A549 treated with ZK216348 at 1 μM for 4 hours (cell line): ENCODE measurements at places on chromosomes 13 and 19. TPM values are rescaled to one million over a fixed set of nuclear protein-coding genes. Genes with fewer than 3 reads are reported as not detected.

The OR1M1 gene
- not detected in 5 replicates for total RNA-seq

The FOXO1 gene
- 3.6 to 7.2 TPM (median 6.0 TPM) in 5 replicates for total RNA-seq

The CEACAM20 gene
- total RNA-seq: 0.09 to 0.11 TPM in 2 of 5 replicates, not detected in the others

The SNAPC2 gene
- total RNA-seq: 16.6 to 29.5 TPM (median 28.4 TPM) in 5 replicates

The GJB2 gene
- total RNA-seq: 0.53 to 0.84 TPM (median 0.77 TPM) in 5 replicates

The LMTK3 gene
- total RNA-seq: 2.2 to 6.0 TPM (median 5.9 TPM) in 5 replicates

The ZNF536 gene
- not detected in 5 replicates for total RNA-seq

The DAND5 gene
- 0.08 to 0.19 TPM in 2 of 5 replicates, not detected in the others for total RNA-seq

The SLAIN1 gene
- 0.21 to 1.3 TPM (median 0.42 TPM) in 5 replicates for total RNA-seq

The CEACAM21 gene
- not detected in 5 replicates for total RNA-seq

The CASP14 gene
- total RNA-seq: not detected in 5 replicates

The UCHL3 gene
- total RNA-seq: 42.4 to 53.7 TPM (median 46.9 TPM) in 5 replicates

The TIMM29 gene
- 11.4 to 20.3 TPM (median 18.7 TPM) in 5 replicates for total RNA-seq

The CCL25 gene
- total RNA-seq: not detected in 5 replicates

The DNAJB1 gene
- 161 to 233 TPM (median 204 TPM) in 5 replicates for total RNA-seq

The CAPN12 gene
- total RNA-seq: 4.7 to 6.8 TPM (median 6.0 TPM) in 5 replicates

The NALCN gene
- total RNA-seq: 2.3 to 4.4 TPM (median 4.2 TPM) in 5 replicates

The SCEL gene
- 0.49 to 0.88 TPM (median 0.78 TPM) in 5 replicates for total RNA-seq

The ADGRE3 gene
- not detected in 5 replicates for total RNA-seq

The PNPLA6 gene
- total RNA-seq: 20.6 to 42.1 TPM (median 36.0 TPM) in 5 replicates

The SHANK1 gene
- 0.06 to 0.95 TPM (median 0.19 TPM) in 5 replicates for total RNA-seq

The PTH2 gene
- total RNA-seq: not detected in 5 replicates

The PLIN4 gene
- total RNA-seq: 0.19 to 0.28 TPM (median 0.23 TPM) in 5 replicates

The CD79A gene
- 0.51 to 1.4 TPM (median 0.67 TPM) in 5 replicates for total RNA-seq

The ZNF8 gene
- 0.93 to 1.4 TPM (median 1.1 TPM) in 5 replicates for total RNA-seq

The ZNF439 gene
- total RNA-seq: not detected in 5 replicates

The ZNF555 gene
- total RNA-seq: 1.9 to 2.7 TPM (median 2.3 TPM) in 5 replicates

The SLC25A41 gene
- 0.11 to 0.23 TPM (median 0.15 TPM) in 4 of 5 replicates, not detected in the other for total RNA-seq

The ONECUT3 gene
- not detected in 5 replicates for total RNA-seq

The ATP8B3 gene
- 2.1 to 3.3 TPM (median 2.4 TPM) in 5 replicates for total RNA-seq

The OR10H1 gene
- total RNA-seq: not detected in 5 replicates

The MUC16 gene
- total RNA-seq: under 0.01 to 0.09 TPM (median 0.06 TPM) in 4 of 5 replicates, not detected in the other

The CTU1 gene
- 2.8 to 19.3 TPM (median 16.8 TPM) in 5 replicates for total RNA-seq

The BBC3 gene
- 14.6 to 30.6 TPM (median 28.4 TPM) in 5 replicates for total RNA-seq

The MCEMP1 gene
- not detected in 5 replicates for total RNA-seq

The IFNL1 gene
- 0.30 TPM in 1 of 5 replicates, not detected in the others for total RNA-seq

The CDX2 gene
- total RNA-seq: 0.56 to 1.3 TPM (median 0.95 TPM) in 5 replicates

The ARHGEF1 gene
- 57.0 to 141 TPM (median 106 TPM) in 5 replicates for total RNA-seq

The USPL1 gene
- 11.5 to 19.8 TPM (median 15.7 TPM) in 5 replicates for total RNA-seq

The THSD1 gene
- total RNA-seq: 7.3 to 8.2 TPM (median 7.6 TPM) in 5 replicates

The C19orf85 gene
- not detected in 5 replicates for total RNA-seq

The SOX1 gene
- total RNA-seq: not detected in 5 replicates

The CGB2 gene
- total RNA-seq: 0.41 to 0.94 TPM in 2 of 5 replicates, not detected in the others
